ENCODE measurements at places on chromosomes 4 and X.

- no peak for DNase-seq
Measured at GRCh38 chrX:103688946-103689345, 2.4 kb upstream of the MORF4L2 start.

DNA sequence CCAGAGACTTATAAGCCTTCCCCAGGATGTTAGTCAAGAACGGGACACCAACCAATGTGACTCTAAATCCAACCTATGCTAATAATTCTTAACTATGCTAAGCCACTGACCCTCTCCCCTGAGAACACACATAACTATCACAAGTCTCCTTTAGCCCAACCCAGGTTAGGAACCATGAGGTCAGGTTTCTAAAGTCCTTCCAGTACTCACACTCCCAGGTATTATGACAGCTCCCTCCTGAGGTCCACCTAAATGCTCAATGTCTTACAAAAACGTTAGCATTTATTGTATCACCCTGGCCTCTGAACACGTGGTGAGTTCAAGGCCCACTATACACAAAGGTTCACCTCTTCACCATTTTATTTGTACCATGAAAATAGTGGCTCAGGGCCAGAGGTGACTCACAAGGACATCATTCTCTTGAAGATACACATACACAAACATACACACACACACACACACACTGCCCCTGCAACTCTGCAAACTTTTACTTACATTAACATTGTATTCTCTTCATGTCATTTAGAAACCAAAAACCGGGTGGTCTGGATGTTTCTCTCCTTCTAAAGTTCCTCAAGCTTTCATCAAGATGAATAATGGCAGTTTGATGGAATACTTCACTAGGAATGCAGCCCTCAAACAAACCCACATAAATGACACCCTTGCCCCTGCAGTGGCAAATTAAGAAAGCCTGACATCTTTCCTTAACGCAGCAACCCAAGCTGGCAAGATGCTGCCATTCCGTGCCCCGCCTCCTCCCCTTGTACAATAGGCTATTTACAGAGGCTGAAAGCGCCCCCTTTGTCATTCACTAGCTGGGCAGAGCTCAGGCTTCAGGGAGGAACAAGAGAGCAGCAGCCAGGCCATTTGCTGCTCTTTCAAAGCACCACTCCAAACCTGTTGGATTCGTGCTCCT is 17.7 kb downstream of the ACSL1 start:
- DNase-seq: peak; percentile 66

GRCh38 chrX:41384051-41384705 is 50.2 kb downstream of the DDX3X start:
- peak; percentile 55 for DNase-seq

- DNase-seq: no peak
Measured at GRCh38 chrX:149633511-149633910, 1.9 kb upstream of the TMEM185A start.

GRCh38 chr4:173405840-173406606 is 7.1 kb upstream of the SCRG1 start:
- DNase-seq: no peak

DNA sequence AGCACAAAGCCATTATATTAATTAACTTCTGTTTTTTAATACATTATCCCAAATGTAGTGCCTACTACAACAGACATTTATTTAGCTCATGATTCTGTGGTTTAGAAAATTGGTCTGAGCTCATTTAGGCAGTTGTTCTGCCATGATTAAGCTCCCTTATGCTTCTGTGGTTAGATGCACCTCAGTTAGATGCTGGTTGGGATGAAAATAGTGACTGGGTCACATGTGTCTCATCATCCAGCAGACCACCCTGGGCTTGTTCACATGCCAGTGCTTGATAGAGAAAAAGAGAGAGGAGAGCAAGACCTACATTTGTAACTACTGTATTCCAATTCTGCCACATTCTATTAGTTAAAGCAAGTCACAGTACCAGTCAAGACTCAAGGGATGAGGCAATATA is 376.4 kb upstream of the GNPDA2 start:
- no peak for DNase-seq

- no peak for DNase-seq
Measured at GRCh38 chr4:164959896-164960295, 17.6 kb downstream of the TRIM61 start.

DNA sequence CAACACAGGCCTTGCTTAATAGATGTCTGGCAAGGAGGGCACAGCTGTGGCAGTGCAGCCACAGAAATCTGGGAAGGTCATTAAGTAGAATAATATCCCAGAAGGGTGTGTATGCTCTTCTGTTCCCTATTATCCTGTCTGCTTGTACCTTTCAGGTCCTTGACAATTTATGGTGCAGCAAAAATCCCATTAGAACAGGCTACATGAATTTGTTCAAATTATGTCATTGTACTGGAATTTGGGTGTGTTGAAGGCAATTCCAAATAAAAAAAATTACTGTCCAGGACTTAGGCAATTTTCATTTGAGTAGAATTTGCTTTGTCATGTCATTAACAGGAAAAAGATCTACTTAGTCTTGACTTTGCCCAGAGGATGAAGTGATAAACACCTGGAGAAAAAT is 192.1 kb downstream of the IDS start:
- no peak for DNase-seq

GRCh38 chrX:68018248-68019203 is 414.8 kb downstream of the OPHN1 start:
- no peak for DNase-seq

GRCh38 chrX:82848111-82848510 is 660.0 kb upstream of the POU3F4 start:
- DNase-seq: no peak

DNA sequence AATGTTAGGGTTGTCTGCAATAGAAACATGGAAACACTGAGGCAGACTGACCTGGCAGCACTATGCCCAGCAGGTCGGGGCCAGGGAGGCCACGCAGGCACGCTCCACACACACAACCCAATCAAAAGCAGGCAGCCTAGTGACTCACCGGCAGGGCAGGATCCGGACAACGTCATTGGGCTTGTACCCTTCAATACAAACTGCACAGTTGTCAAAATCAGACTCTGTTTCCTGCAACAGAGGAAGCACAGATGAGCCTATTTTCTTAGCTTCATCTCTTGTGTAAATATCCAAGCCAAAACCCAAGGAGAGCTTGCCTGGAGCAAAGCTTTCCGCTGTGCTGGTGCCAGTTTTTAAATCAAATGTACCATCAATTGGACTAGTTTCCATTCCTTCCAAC is 185.8 kb downstream of the RNF150 start:
- no peak for DNase-seq

GRCh38 chrX:153582896-153583295 is 16.0 kb downstream of the CCNQ start:
- no peak for DNase-seq

GRCh38 chrX:42119076-42119475 is 195.7 kb upstream of the CASK start:
- no peak for DNase-seq

- no peak for DNase-seq
Measured at GRCh38 chrX:31228909-31229308, 157.1 kb upstream of the FTHL17 start.

DNA sequence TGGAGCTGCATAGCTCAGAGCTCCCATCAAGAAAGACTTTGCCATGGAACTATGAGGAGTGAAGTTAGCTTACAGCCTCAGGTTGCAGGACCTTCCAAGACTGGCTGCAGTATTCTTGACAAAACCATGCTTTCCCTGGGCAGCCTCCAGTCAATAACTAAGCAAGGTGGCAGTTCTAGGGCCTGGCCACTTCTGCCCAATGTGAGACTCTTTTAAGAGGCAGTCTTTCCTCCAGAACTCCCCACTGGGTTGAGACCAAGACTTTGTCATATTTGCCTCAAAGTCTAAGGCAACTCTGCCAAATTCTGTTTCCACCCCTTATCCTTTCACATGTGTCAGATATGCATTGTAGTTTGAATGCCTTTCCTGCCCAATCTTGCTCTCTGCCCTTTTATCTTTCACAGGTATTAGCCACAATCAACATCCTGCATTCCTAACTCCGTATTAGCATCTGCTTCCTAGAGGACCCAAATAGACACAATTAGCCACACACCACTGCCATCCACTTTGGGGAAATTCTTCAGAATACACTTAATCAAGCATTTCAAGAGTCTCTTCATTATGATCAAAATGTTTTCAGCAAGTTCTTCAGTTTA is 17.7 kb upstream of the SLC25A43 start:
- no peak for DNase-seq

GRCh38 chrX:152895724-152896420 is 2.0 kb upstream of the ZNF185 start:
- DNase-seq: no peak

DNA sequence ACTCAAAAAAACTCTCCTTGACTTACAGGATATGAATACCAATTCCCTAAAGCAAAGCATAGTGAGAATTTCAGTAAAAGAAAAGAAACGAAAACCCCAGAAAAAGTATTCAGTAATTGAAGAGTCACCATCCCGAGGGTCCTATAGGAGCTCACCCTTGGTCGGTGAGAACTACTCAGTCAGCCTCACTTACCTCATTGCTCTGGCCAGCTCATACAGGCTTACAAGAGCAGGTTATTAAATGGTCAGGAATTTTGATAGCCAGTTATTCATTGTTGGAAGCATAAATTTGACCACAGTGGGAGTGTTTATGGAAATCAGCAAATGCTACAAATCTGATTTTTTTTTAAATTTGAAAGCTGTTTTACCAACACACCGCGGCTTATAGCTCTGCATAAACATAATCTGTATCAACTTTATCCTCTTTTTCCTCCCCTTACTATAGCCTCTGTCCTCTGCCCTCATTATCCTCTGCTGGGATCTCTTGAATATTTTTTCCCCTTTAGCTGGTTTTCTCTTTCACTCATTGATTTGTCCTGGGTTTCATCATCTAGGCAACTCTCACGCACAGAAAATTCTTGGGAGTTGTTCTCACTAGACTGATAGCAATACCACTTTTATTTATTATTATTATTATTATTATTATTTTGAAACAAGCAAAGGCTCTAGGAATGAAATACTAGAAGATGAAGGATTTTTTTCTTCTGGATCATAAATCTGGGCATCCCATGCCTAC is 11.0 kb upstream of the CXCL2 start:
- peak; percentile 43 for DNase-seq

DNA sequence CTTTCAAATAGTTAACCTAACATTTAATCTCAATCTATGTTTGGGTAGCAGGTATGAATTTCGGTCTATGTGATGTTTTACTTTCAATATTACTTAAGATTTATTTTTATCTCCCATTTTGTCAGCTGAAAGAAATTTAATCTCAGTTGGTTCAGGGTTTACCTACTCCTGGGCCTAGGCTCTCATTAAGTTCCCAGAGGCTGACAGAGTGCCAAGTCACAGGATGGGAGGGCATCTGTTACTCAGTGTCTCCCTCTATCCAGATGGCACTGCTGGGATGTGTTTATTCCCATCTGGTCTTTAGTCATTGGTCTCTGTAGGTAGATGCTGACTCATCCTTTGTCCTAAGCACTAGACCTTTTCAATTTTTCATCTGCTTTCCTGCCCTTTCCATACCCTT is 129.4 kb upstream of the ARSJ start:
- peak; percentile 3 for DNase-seq

DNA sequence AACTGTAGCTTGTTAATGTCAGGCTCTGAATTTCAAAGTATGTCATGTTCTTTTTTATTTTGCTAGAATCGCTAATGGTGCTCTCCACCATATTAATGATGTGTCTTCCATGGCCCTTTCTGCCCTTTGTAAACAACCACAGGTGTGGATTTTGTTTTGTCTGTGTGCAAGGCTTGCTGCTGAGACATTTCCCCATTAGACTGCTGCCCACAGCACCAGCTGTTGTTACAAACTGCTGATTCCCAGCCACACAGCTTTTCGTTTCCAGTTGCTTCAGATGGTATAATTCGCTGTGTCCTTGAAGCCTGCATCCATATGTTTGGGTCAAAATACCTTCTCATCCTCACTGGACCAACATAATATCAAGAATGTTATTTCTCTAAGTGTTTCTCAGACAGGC is 32.8 kb downstream of the KCNIP4 start:
- no peak for DNase-seq

DNA sequence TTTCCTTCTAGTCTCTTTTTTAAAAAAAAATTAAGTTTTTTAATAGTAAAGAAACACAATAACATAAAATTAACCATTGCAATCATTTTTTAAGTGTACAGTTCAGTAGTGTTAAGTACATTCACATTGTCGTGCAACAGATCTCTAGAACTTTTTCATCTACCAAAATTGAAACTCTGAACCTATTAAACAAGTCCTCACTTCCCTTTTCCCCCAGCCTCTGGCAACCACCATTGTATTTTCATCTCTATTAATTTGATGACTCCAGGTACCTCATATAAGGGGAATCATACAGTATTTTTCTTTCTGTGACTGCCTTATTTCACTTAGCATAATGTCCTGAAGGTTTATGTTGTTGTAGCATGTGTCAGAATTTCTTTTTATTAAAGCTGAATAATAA is 31.8 kb downstream of the MSL3 start:
- DNase-seq: no peak

DNA sequence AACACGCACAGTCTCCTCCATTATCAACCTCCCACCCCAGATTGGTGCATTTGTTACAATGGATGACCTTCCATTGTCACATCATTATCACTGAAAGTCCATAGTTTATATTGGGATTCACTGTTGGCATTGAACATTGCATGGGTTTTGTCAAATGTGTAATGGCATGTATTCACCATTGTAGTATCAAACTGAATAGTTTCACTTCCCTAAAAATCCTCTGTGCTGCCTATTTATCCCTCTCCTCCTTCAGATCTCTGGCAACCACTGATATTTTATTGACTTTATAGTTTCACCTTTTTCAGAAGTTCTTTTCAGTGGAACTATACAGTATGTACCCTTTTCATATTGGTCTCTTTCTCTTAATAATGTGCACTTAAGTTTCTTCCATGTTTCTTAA is 1565.4 kb downstream of the PCDH18 start:
- DNase-seq: no peak

- peak; percentile 87 for DNase-seq
Measured at GRCh38 chr4:56786955-56787354, 34.5 kb downstream of the SPINK2 start.

DNA sequence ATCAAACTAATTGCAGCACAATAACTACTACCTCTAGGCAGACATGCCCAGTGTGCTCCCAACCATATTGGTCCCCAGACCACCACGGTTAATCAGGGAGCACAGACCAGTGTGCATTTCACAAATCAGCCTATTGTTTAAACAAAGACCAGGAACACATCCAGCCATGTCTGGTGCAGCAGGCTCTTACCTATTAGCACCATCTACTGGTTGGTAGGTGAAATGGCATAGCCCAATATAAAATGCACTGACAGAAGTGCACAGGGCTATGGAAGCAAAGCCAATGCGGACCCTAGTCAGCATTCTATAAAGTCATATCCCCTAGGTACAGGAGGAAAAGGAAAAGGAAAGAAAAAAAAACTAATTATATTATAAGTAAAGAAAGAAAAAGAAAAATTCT is 15.5 kb upstream of the CYLC1 start:
- no peak for DNase-seq

- DNase-seq: peak; percentile 34
Measured at GRCh38 chr4:173371292-173372192, 788 bp downstream of the SAP30 start.

GRCh38 chr4:107640197-107640596 is 79.8 kb downstream of the PAPSS1 start:
- DNase-seq: no peak

Data from AG04450 (cell line).